ENCODE measurements at places on chromosomes 6 and 20.

GRCh38 chr6:136767570-136768309 is 24.5 kb downstream of the MAP3K5 start:
- no peak for DNase-seq

DNA sequence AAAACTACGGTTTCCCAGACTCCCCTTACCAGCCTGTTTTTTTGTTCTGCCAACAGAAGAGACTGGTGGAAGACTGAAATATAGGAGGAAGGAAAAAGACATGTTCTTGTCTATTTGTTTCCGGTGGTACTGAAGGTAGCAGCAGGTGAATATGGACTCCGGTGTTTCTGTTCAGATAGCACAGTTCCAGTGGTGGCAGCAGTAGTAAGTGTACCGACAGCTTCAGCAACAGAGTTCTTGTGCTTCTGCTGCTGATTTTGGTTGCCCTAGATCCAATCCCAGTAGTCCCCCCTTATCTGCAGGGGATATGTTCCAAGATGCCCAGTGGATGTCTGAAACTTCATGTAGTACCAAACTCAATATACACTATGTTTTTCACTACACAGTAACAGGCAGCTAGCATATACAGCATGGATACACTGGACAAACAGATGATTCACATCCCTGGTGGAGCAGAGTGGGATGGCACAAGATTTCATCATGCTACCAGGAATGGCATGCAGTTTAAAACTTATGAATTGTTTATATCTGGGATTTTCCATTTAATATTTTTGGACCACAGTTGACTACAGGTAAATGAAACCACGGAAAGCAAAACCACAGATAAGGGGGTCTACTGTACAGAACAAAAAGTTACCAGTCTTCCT is 301.8 kb downstream of the BTBD9 start:
- DNase-seq = no peak

- DNase-seq = no peak
Measured at GRCh38 chr20:50844430-50845100, 49.7 kb downstream of the BCAS4 start.

DNA sequence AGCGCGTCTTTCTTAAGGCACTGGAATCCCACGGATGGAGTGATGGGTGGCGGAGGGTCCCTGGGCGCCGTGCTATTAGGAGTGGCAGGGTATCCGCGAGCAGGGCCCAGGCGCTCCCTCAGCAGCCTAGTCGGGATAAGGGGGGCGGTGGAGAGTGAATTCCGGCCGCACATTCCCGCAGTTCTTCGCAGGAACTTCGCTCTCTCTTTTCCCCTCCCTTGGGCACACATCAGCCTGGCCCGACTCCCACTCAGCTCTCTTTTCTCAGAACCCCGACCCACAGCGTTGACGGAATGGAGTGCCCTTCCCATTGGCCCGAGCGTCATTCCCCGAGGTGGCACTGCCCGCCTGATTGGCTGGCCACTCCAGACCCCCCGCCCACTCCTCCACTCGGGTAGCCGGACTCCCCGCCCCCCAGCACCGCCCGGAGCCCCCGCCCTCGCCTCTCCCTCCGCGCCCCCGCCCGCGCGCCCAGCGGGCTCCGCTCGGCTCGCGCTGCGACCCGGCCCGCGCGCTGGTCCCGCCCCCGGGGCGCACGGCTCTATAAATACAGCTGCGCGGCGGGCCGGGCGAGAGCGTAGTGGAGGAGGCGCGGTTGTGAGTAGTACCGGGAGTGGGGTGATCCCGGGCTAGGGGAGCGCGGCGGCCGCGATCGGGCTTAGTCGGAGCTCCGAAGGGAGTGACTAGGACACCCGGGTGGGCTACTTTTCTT is at the start of gene ID4:
ID4 (plus strand) TSS at position 572 of the 712 bp plus-strand sequence. CDS start 385 bp downstream, outside the sequence.
- peak; percentile 95 for DNase-seq

- no peak for DNase-seq
Measured at GRCh38 chr6:161104966-161105365, 113.4 kb downstream of the MAP3K4 start.

- DNase-seq = no peak
Measured at GRCh38 chr6:161169696-161170095, 104.2 kb downstream of the AGPAT4 start.

DNA sequence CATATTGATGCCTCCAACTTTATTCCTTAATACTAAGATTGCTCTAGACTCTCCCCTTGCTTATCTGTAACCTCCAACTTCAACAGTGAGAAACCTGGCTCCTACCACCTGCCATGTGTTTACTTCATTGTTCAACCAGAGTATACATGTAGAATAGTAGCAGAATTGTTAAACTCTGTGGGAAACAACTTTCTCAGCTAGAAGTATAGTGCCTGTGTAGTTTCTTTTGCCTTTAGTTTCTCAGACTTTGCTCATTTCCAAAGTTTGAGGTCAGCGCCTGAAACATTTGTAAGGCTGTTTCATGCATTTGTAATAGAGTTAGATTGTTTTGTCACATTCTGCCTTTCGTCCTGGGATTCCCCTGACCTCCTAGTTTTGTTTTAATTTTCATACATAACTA is 34.9 kb upstream of the HECA start:
- DNase-seq = no peak

- no peak for DNase-seq
Measured at GRCh38 chr20:10492065-10492464, 57.0 kb downstream of the SLX4IP start.

- no peak for DNase-seq
Measured at GRCh38 chr6:109050447-109051102, 44.1 kb downstream of the SESN1 start.

DNA sequence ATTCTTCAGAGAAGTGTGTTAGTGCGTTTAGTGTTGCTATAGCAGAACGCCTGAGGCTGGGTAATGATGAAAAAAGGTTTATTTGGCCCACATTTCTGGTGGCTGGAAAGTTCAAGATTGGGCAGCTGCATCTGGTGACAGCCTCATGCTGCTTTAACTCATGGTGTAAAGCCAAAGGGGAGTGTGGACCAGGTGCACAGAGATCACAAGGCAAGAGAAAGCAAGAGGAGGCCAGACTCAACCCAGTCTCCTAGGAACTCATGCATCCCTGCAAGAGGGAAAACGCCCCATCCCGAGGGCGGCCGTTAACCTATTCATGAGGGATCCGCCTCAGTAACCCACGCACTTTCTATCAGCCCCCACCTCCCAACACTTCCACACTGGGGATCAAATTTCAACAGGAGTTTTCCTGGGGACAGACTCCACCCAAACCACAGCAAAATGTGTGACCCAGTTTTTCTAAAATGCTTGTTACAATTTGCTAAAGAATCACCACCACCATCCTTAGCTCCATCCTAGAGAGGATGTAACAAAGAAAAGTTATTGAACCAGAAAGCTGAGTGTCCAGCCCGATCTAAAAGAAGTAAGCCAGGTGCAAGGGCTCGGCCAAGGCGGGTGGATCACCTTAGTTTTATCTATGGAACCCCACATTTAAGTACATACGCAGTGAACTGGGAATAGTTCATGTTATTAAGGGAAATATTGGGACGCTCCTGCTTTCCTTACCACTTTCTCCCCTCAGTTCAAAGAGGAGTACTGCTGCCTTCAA is 164.8 kb downstream of the QKI start:
- no peak for DNase-seq

- DNase-seq = no peak
Measured at GRCh38 chr20:53146201-53146891, 174.2 kb downstream of the TSHZ2 start.

GRCh38 chr6:130810307-130811030 is 16.7 kb upstream of the SMLR1 start:
- no peak for DNase-seq

GRCh38 chr20:4664691-4665360 is 56.9 kb upstream of the PRND start:
- DNase-seq = no peak

GRCh38 chr6:52577778-52578463 is 1.1 kb upstream of the TRAM2 start:
- DNase-seq = no peak

DNA sequence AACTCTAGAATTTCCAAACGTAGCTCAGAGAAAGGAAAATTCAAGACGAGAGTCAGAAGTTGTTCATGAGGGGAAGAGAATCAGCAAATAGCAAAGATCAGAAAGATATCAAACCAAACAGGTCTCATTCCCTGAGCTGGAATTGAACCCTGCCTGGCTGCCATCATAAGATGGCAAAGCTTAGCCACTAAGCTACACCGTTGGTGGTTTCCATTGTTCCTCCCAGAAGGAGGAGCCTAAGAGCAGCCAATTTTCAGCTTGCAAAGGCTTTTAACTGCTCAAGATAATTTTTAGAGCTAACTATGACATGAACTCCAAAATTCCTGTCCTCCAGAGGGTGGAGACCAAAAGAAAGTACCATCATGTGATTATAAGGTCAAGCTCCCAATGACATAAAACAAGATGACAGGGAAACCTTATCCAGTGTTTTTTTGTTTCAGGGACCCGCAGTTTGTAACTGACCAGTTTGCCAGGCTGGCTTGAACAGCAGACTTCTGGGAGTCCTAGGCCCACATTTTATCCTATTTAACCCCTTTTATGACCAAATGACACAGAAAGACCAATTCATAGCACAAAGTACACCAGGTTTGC is 55.9 kb downstream of the COL11A2 start:
- DNase-seq = no peak

DNA sequence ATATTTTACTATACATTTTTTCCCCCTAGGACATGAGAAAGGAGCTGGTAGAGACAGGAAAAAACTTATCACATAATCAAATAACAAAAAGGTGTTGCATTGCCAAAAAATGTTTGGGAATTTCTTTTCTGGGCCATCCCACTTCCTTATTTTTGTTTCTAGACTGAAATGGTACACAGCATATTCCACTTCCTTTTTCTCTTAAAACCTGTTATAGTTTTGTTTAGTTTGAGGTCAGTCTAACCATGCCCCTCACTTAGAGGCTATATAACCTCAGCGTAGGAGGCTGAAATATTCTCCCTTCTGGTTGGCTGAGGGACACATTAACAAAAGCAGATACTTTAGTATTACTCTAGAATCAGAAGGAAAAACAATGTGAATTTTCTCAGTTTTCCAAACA is 323.9 kb downstream of the GJA1 start:
- DNase-seq = no peak

- no peak for DNase-seq
Measured at GRCh38 chr6:27296106-27296783, 15.8 kb downstream of the POM121L2 start.

DNA sequence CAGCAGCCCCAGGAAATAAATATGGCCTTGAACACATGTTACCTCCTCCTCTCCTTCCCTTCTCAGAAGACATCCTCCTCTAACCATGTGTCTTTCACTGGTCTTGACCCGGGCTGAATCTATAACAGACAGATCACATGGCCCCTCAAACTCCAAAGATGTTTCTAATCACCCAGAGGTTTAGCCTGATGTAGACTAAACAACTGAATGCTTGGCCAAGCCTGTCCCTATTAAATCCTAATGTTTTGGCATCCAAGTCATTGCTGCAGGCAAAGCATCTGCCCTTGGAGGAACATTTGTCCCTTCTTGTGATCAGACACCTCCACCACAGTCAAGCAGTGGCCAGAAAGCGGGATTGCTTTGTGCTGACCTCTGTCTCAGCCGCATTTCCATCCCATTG is 65.5 kb downstream of the ANKRD60 start:
- DNase-seq = no peak

- DNase-seq = no peak
Measured at GRCh38 chr6:71402096-71402495, 113.5 kb downstream of the OGFRL1 start.

GRCh38 chr6:76768556-76768955 is 694.7 kb downstream of the HTR1B start:
- no peak for DNase-seq

DNA sequence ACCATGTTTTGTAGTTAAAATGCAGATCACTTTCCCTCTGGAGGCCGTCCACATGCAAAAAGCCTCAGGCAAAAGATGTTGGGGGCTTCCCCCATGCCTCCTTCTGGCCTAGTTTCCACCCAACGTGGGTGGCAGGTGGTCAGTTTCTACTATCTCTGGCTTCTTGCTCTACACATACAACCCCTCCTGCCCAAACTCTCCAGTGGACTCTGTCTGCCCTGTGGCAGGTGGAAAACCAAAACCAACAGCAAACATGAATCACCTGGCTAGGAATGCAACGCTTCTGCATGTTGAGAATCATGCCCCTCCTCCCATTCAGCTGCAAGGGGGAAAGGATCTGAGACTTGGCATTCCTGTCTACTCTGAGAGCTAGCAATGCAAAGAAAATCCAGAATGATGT is 94.8 kb downstream of the MBOAT1 start:
- DNase-seq = no peak

- no peak for DNase-seq
Measured at GRCh38 chr6:52116605-52116948, 29.2 kb upstream of the PKHD1 start.

DNA sequence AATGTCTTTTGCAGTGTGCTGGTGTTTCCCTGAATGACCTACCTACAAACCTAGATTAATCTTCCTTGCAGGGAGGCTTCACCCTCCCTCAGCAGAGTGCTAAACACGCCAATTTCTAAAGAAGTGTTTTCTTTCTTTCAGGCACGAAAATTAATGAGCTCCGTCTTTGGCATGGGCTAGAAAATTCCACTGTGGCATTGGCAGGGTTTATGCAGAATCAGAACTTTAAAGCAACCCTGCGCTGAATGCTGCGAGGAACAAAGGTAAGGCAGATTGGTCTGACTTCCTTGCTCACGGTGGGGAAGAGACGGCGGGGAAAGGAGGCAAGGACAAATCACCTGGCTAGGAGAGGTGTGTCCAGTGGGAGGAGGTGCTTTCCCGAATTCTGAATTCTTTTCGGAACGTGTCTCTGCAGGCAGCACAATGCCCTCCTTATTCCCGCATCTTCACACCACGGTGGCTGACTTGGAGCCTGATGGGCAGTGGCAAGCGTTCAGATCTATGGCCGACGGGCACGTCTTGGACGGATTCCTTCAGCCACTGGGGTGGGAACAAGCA is 6.2 kb upstream of the BANF2 start:
- peak; percentile 46 for DNase-seq

- no peak for DNase-seq
Measured at GRCh38 chr20:17470973-17471372, 60.2 kb downstream of the BFSP1 start.

GRCh38 chr6:39926668-39927067 is 7.6 kb downstream of the MOCS1 start:
- DNase-seq = no peak

- no peak for DNase-seq
Measured at GRCh38 chr6:32622545-32623401, 14.4 kb upstream of the HLA-DQA1 start.

- DNase-seq = no peak
Measured at GRCh38 chr20:49851991-49852390, 39.4 kb downstream of the SLC9A8 start.

GRCh38 chr6:138410972-138411880 is 7.2 kb downstream of the HEBP2 start:
- no peak for DNase-seq

DNA sequence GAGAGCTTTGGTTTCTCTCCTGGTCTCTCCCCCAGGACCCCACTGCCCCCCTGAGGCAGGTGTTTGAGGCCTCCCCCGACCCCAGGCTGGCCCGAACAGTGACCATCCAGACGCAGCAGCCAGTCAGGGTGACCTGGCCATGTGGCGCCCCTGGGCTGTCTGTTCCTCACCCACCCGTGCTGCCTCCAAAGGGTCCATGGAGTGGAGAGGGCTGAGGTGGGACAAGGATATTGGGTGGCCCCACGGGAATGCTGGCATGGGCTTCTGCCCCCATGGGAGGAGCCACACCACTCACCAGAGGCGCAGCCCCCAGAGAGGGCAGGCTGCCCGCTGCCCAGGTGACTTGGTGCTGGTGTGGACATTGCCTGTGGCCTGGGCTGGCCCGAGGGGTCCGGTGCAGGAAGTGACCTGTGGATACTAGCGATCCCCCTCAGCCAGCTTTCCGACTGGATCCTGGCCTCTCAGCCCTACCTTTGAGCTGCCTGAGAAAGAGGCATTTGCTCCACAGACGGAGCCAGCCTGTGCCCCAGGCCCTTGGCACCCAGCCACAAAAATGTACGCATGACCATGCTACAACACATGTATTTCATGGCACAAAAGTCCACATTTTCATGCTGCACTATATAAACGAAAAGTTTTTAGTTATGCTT is 50.8 kb downstream of the BCAS4 start:
- DNase-seq = no peak
